ENCODE measurements at places on chromosomes 1 and 21. TPM values are rescaled to one million over a fixed set of nuclear protein-coding genes. Genes with fewer than 3 reads are reported as not detected.

DNA sequence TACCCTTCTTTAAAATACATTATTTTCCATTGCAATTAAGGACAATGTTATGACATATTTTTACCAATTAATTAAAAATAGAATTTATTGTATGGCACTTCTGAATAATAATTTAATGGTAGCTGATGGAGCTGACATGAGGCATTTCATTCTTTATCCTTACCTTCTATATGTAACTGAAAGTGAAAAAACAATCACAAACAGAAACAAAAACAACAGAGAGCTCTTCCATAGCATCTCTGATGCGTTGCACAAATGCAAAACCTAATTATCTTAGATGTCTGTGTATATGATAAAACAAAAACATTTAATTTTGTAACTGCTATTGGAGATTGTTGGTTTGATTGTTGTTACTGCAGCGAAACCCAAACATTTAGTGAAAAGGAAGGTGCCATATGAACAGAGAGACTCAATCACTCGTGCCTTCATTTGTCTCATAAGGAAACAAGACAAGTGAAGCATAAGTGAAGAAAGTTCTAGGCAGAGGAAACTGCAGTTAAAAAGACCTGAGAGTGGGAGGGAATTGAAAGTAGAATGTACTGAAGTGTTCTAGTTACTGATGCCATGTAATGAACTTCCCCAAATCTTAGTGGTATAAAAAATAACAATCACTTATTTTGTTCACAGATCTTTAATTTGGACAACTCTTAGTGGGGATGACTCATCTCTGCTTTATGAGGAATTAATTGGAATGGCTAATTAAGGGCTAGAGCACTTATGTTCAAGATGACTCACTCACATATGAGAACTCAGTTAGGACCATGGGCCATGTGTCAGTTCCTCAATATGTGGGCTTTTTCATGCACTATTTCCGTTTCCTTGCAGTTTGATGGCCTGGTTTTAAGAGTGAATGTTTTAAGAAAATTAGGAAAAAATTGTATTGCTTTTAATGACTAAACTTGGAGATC lies 245.0 kb upstream of the OLFM3 start:
- H3K4me3 ChIP-seq: no peak overlapping the region
- H3K27ac ChIP-seq: no peak overlapping the region
- no peaks in the 10 kb centered on the region for H3K36me3 ChIP-seq

- no peak overlapping the region for H3K4me3 ChIP-seq
- H3K27me3 ChIP-seq: peaks cover 9% of the 10 kb centered on the region
- DNase-seq: no peak
- no peak overlapping the region for H3K27ac ChIP-seq
- H3K36me3 ChIP-seq: no peaks in the 10 kb centered on the region
These were observed 6.1 kb upstream of the ZNF362 start for GRCh38 chr1:33250217-33250616.

GRCh38 chr1:74689621-74690363 lies 16.2 kb upstream of the ERICH3 start:
- H3K4me3 ChIP-seq: no peak overlapping the region
- H3K27ac ChIP-seq: no peak overlapping the region
- no peaks in the 10 kb centered on the region for H3K36me3 ChIP-seq
- peaks cover 2% of the 10 kb centered on the region for H3K27me3 ChIP-seq
- no peaks in the 10 kb centered on the region for H3K4me1 ChIP-seq

- H3K36me3 ChIP-seq: no peaks in the 10 kb centered on the region
- H3K4me1 ChIP-seq: no peaks in the 10 kb centered on the region
- no peak for DNase-seq
- H3K4me3 ChIP-seq: no peak overlapping the region
- H3K27me3 ChIP-seq: no peaks in the 10 kb centered on the region
These were observed 817.9 kb downstream of the BRINP3 start for GRCh38 chr1:189659731-189660130.

DNA sequence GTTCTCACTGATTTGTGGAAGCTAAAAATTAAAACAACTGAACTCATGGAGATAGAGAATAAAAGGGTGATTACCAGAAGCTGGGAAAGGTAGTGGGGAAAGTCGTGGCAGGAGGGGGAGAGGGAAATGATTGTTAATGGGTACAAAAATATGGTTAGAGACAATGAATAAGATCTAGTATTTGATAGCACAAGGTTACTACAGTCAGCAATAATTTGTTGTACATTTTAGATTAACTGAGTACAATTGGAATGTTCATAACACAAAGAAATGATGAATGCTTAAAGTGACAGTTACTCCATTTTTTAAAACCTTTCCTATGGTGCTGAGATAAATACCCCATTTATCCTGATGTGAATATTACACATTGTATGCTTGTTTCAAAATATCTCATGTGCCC lies 102.3 kb downstream of the DTL start:
- no peaks in the 10 kb centered on the region for H3K27me3 ChIP-seq
- DNase-seq: no peak
- H3K27ac ChIP-seq: no peak overlapping the region
- H3K4me1 ChIP-seq: no peaks in the 10 kb centered on the region
- peaks cover 12% of the 10 kb centered on the region for H3K36me3 ChIP-seq
- no peak overlapping the region for H3K4me3 ChIP-seq

KIAA0040 gene
- 32.9 TPM for total RNA-seq

DNA sequence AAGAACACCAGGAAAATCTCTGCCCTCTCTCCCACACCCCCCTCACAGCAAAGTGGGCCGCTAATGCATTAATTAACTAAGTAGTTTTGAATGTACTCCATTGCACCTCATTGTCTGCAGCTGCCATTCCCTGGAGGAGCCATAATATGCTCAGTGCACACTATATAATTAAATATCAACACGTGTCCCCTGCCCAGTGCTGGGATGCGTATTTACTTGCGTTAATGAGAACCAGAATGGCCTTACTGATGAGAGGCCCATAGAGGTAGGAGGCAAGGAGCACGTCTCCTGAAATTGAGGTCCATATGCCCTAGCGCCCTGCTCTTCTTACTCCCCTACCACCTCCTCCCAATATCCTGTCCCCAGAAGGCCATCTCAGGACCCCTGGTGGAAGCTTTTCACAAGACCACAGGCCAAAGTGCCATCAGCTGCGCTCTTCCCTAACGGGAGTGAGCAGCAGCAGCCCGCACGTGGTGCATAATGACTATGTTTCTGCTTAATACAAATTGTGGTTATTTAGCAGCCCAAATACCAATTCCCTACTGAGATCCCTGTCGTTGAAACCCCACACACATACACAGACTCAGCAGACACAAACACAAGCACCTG lies 76.8 kb downstream of the PLXNA2 start:
- no peak overlapping the region for H3K4me3 ChIP-seq
- no peaks in the 10 kb centered on the region for H3K4me1 ChIP-seq
- H3K36me3 ChIP-seq: no peaks in the 10 kb centered on the region

DNA sequence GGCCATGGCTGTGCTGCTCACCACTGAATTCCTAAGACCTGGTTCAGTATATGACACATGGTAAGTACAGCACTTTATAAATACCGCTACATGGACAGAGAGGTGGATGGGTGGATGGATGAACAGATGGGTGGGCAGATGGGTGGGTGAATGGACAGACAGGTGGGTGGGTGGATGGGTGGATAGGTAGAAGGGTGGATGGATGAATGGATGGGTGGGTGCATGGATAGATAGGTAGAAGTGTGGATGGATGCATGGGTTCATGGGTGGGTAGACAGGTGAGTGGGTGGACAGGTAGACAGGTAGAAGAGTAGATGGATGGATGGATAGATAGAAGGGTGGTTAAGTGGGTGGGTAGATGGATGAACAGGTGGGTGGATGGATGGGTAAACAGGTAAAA lies 54.8 kb downstream of the TMCO4 start:
- no peaks in the 10 kb centered on the region for H3K4me1 ChIP-seq
- no peak overlapping the region for H3K4me3 ChIP-seq
- DNase-seq: no peak
- no peak overlapping the region for H3K27ac ChIP-seq
- no peaks in the 10 kb centered on the region for H3K27me3 ChIP-seq

DNA sequence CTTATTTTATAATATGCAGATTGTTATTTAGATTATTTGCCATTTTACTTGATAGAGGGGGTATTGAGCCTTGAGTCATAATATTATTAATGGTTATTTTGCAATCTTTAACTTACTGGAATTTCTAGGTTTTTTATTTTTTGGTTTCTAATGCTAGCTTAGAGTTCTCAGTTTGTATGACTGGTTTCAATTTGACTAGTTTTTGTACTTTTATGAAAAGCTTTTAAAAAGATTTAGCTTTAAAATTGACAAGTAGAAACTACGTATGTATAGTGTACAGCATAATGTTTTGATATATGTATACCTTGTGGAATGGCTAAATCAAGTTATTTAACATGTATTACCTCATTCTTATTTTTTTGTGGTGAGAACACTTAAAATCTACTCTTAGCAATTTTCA lies 41.5 kb downstream of the CEP350 start:
- peaks cover 23% of the 10 kb centered on the region for H3K36me3 ChIP-seq
- H3K4me3 ChIP-seq: no peak overlapping the region
- H3K27me3 ChIP-seq: no peaks in the 10 kb centered on the region
- peaks cover 19% of the 10 kb centered on the region for H3K4me1 ChIP-seq

ZNF593OS gene
- total RNA-seq: not detected

All from activated CD4-positive, alpha-beta memory T cell treated with anti-CD3 and anti-CD28 coated beads for 36 hours (primary cell).